Sigmoid colon (tissue), 7 donors: ENCODE measurements at places on chromosomes 11 and 22. TPM values are rescaled to one million over a fixed set of nuclear protein-coding genes. Genes with fewer than 3 reads are reported as not detected.

RIMBP3C gene
- not detected for total RNA-seq

B4GALNT4 gene
- total RNA-seq: 9.1 TPM

SPON1 gene
- total RNA-seq: 36.8 TPM

- DNase-seq: no peak
Observed at GRCh38 chr11:34466802-34467488, 28.2 kb downstream of the CAT start.

OR5P2 gene
- total RNA-seq: not detected

PARVG gene
- 14.8 TPM for total RNA-seq

GRCh38 chr11:88266157-88266556 is 71.4 kb downstream of the CTSC start:
- no peak for DNase-seq
